ENCODE measurements at places on chromosomes 5 and 9. TPM values are rescaled to one million over a fixed set of nuclear protein-coding genes. Genes with fewer than 3 reads are reported as not detected.

The SARDH gene
- polyA plus RNA-seq: 8.1 TPM

DNA sequence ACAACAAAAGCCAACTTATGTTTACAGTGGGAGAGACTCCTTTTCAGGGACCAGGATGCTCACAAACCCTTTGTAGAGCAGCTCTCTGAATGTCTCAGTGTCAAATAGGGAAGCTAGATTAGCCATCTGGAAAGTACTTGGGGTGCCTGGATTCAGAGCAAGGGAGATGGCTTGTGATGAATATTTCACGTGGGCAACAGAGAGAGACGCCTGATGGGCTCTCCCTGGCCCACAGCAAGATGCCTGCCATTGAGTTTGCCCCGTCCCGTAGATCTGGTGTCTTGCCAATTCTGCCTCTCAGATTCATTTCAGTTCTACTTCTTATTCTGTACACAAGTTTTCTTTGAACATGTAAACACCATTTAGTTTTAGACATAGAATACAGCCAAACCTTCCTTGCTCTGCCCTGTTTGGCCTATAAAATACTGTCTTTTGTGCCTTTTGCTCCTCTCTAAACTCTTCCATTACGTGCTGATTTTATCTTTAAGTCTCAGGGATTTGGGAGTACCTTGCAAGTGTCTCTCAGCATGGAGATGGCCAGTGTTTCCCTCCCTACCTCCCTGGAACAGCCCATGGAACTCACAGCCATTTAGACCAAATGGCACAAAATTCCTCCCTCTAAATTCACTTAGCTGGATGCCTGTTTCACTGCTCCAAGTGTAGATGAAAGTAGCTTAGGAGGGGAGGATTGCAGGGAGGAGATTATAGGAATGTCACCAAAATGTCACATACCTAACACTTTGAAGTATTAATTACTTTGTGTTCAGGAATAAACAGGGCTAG, 234.3 kb downstream of the SAXO1 start:
- DNase-seq: no peak

The SIT1 gene
- not detected for polyA plus RNA-seq

DNA sequence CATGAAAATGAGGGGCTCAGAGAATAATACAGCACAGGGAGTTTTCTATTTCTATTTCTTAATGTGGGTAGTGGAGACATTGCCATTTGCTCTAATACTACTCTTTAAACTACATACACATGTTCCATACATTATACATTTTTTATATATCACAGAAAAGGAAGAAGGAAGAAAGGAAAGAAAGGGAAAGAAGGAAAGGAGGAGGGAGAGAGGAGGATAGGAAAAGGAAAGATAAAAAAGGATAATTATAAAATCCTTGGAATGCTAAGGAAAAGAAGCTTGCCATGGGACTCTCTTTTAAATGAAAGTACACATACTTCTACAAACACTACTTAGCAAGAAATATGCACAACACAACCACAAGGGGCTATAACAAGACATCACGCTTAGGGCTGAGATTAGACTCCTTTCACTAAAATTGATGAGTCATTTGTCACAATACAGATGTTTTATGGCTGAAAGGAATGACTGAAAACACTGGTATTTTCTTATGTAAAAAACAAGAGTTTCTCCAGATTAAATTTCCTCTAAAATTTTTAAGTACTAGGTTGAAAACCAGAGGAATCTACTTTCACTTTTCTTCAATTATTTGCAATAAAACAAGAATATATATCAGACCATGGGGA, 219.8 kb downstream of the ARL15 start:
- DNase-seq: no peak

- DNase-seq: no peak
Measured at GRCh38 chr9:23717505-23717904, 108.5 kb downstream of the ELAVL2 start.

- DNase-seq: peak; percentile 74
Measured at GRCh38 chr9:98410185-98410697, 154.8 kb upstream of the TBC1D2 start.

- DNase-seq: no peak
Measured at GRCh38 chr5:28729067-28729466, 1690.7 kb upstream of the CDH9 start.

- DNase-seq: no peak
Measured at GRCh38 chr5:131563434-131564228, 71.4 kb downstream of the RAPGEF6 start.

DNA sequence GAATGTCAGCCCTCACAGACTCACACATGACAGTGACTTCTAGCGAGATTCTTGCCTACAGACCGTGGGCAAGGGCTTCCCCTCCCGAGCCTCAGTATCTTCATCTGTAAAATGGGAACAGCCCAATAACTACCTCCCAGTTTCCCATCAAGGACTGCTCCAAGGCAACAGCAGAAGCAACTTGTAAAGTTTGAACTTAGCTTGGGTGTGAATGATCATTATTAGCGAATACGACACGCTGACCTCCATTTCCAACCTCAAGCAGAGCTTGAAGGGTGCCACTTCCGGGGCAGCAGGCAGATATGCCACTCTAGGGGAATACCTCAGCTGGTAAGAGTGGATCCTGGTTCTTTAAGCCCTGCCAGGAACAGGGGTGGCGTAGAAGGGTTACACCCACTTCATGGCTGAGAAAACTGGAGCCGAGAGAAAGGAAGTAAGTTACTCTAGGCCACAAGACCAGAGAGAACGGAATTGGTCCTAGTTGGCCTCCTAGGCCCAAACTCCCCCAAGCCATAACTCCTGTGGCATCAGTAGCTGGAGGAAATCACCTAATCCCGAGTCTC, 2.0 kb downstream of the RNF44 start:
- no peak for DNase-seq

GRCh38 chr9:84450029-84450428, 109.5 kb upstream of the SLC28A3 start:
- DNase-seq: no peak

DNA sequence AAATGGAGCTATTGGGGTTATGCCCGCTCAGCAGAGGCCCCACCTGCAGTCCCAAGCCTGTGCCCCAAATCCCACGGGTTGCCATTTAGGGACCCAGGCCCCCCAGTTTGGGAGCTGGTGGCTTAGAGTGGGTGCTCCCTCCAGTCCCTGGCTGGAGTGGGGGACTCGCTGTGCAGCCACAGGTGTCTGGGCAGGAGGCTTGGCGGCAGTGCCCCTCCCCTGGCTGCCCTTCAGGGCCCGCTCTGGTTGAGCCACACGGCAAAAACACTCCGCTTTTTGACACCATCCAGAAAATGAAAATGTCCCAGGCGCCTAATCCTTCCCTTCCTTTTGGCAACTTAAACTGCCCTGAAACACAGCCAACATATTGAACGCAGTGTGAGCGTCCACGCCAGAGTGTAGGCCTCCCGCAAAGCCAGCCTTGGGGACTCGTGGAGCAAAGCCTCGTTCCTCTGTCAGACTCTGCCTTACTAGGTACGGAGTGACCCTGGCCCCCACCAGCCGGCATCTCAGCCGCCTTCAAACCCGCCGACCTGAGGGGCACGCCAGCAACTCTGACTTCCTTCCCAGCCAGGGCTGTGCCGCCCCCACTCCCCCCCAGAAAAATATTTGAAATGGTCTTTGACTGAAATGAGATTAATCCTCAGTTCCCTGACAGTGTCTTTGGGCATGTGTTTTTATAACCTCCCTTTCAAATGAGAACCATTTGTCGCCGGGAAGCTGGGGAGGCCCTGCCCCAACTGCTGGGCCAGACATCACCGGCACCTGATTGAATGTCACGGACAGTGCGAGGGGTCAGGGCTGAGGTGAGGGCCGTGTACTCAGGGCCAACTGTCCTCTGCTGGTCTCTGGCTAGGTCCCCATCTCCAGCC, 98.5 kb upstream of the LMX1B start:
- DNase-seq: no peak

DNA sequence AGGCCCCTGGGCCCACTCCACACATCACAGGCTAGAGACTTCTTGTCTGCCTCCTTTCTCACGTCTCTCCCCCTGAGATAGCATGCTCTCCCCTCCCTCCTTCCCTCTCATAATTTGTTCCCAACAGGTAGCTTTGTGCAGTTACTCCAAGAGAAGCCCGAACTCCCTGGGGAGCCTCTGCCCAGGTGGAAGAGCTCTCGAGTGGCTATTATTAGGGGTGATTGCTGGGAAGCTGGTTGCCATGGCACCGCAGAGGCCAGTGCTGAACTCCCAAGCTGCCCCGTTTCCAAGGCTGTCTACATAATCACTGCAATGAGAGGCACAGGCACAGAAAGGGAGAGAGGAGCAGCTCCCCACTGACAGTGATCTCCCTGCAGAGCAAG, 104.7 kb upstream of the GPR151 start:
- DNase-seq: no peak

DNA sequence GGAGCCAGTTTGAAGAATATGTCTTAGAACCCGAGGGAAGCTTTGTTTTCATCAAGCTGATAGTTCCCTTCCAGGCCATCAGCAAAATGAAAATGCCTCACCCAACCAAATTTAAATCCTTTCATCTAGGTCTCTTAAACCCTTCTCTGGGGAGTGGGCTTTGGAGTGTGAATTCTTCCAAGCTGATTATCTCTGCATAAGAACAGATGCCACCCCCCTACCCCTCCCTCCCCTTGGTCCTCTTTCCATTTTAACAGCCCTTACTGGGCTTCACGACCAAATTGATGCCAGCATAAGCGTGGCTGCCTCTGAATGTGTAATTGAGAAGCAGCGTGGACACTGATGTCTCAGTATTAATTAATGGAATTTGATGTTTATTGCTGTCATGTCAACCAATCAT, 509.7 kb upstream of the CLINT1 start:
- no peak for DNase-seq

The ENTREP1 gene
- polyA plus RNA-seq: 0.94 TPM

GRCh38 chr5:148620696-148621095, 33.6 kb downstream of the HTR4 start:
- DNase-seq: no peak

GRCh38 chr9:137229903-137230704, 597 bp upstream of the SLC34A3 start:
- DNase-seq: peak; percentile 69

DNA sequence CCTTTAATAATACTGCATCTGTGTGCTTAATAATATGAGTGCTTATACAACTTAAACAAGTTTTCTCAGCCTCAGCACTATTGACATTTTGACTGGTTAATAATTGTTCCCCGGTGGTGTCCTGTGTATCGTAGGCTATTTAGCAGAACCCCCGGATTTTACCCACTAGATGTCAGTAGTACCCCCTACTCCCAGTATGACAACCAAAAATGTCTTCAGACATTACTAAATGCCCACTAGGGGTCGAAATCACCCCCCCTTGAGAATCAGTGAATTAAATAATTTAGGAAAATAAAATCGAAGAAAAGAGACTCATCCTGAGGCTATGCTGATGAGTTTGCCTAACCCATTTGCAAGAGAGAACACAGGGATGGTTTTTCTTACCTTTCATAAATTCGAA, 166.3 kb downstream of the ATP10B start:
- peak; percentile 47 for DNase-seq

The PCDHA9 gene
- 0.57 TPM for polyA plus RNA-seq

The SPINK7 gene
- polyA plus RNA-seq: not detected

GRCh38 chr5:173745123-173745522, 128.7 kb upstream of the BOD1 start:
- DNase-seq: no peak

The DDX46 gene
- 15.3 TPM for polyA plus RNA-seq

The FOXI1 gene
- not detected for polyA plus RNA-seq

- no peak for DNase-seq
Measured at GRCh38 chr5:124514956-124515355, 231.5 kb downstream of the ZNF608 start.

The RMRP gene
- polyA plus RNA-seq: not detected

GRCh38 chr9:114367772-114368569, 19.8 kb downstream of the AKNA start:
- no peak for DNase-seq

- DNase-seq: no peak
Measured at GRCh38 chr5:172245703-172246125, 37.9 kb downstream of the UBTD2 start.

The MEIKIN gene
- polyA plus RNA-seq: not detected

DNA sequence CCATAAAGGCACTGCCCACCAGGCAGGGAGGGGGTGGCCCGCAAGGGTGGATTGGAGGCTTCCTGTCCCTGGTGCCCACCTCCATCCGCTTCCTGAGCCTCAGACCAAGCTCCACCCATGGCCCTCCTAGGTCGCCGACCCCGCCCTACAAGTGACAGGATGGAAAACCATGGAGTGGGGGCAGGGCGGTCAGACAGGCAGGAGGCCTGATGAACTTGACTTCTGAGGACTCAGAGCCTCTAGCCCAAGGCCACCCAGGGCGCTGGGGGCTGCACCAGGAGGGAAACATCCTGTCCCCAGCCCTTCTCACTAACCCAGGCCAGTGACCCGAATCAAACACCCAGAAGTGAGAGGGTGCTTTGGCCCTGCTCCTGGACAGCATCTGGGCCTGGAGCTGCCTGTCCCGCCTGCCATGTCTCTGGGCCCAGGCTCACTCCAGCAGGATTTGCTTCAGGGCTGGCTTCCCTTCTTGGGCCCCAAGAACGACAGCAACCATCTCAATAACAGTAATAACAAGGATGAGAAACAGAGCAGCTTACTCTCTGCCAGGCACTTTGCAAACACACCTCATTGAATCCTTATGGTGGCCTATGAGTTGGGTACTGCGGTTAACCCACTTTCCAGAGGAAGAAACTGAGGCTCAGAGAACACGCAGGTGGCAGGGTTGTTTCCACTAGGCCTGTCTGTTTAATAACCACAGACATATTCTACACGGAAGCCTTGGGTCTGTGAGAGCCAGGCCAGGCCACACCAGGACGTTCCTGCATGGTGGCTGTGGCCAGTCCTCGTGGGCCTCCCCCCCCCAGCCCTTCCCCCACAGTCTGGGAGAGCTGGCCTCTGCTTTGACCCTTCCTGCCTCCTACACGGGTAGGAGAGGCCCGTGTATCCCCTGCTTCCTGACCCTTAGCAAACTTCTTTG, 4.4 kb upstream of the ST6GALNAC6 start:
- DNase-seq: peak; percentile 48

GRCh38 chr5:14464096-14464495, 117.5 kb upstream of the OTULINL start:
- no peak for DNase-seq

The CATSPER3 gene
- polyA plus RNA-seq: 0.59 TPM

- DNase-seq: peak; percentile 3
Measured at GRCh38 chr5:22541037-22541436, 312.1 kb downstream of the CDH12 start.

All from hepatocyte (in vitro differentiated cells).